Heart right ventricle (tissue), 16 donors: ENCODE measurements at places on chromosomes 11 and 22. TPM values are rescaled to one million over a fixed set of nuclear protein-coding genes. Genes with fewer than 3 reads are reported as not detected.

GRCh38 chr22:24225951-24226350 is 18.9 kb downstream of the GGT5 start:
- no peak for DNase-seq

GRCh38 chr22:49613511-49614270 is 214.0 kb downstream of the BRD1 start:
- DNase-seq: no peak

GRCh38 chr11:118232659-118233058 is 7.8 kb upstream of the JAML start:
- no peak for DNase-seq

- no peak for DNase-seq
Observed at GRCh38 chr11:100185588-100185987, 501.5 kb upstream of the ARHGAP42 start.

The FOXRED1 gene
- 33.5 TPM for polyA plus RNA-seq

DNA sequence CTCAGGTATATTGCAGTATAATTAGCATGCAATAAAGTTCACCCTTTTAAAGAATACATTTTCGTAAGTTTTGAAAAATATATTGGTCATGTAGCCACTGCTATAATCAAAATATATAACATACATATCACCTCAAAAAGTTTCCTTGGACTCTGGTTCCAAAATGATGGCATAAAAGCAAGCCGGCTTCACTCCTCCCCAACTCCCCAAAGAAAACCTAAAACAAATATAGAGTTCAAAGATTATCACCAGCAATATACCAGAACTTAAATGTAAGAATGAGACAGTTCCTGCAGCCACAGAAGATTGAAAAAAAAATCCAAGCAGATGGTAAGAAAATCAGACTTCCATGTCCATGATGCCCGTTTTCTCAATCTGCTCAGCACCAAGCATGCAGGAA is 104.3 kb downstream of the APIP start:
- DNase-seq: no peak

DNA sequence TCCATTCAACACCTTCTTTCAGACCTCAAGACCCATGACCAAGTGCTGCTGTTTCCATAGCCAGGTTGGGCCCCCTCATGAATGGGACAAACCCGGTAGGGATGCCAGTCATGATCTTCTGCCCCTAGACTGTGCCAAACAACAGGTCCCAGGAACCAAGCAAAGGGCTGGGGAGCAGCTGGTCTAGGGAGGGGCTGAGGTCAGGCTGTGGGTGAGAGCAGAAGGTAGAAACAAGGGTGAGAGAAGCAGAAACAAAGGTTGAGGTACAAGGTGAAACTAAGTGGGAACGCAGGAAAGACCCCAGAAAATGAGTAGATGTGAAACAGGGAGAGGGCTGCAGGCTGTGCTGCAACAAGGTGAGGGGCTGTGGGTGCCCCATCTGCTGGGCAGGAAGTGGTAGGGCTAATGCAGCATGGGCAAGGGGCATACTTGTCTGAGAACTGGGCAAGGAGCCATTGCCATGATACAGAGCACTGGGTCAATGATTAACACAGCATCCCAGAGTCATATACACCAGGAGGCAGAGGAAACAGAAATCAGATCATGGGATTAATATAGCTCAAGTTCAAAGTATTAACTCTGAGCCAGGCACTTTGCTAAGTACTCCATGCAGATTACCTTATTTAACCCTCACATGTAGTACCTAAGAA is 45.9 kb downstream of the SLC1A2 start:
- no peak for DNase-seq

DNA sequence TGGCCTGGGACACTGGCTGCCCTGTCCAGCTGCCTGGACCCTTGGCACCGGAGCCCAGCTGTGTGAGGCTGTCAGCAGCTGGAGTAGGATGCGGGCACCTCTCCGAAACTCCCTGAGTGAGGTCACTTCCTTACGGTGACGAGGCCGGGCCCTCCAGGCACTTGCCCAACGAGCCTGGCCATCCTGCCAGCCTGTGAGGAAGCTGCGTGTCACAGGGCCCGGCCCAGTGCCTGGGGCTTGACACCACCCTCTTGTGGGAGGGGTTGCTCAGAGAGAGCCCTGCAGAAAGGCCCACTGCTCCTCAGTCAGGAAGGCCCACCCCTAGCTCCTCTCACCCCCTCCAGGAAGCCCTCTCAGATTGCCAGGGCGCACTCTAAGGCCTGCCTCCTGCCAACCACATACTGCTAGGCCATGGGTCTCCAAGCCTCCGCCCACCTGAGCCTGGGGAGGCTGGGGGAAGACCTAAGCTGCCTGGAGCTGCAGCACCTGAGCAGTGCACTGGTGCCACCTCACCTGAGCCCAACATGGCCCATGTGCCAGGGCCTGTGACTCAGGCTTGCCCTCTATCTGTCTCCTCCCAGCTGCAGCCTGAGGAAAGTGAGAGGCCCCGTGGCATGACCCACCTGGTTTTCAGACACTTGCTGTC is 4.3 kb upstream of the PHLDA2 start:
- DNase-seq: peak; percentile 68

DNA sequence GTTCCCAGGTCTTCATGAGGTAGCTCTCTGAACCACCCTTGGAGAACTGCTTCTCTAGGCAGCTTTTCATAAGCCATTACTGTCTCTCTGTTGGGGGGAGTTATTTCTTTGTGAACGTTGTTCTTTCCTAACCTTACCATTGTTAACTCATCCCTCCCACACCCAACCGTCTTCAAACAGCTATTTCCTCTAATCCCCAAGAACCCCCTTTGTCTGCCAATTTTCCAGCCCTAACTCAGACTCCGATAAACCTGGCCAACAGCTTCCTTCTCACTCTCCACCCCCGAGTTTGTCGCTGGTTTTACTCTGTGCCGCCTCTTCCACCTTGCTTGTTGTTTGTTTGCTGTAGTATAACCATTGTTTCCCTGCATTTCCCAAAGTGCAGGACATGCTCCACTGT is 131.5 kb downstream of the CCDC34 start:
- DNase-seq: no peak

DNA sequence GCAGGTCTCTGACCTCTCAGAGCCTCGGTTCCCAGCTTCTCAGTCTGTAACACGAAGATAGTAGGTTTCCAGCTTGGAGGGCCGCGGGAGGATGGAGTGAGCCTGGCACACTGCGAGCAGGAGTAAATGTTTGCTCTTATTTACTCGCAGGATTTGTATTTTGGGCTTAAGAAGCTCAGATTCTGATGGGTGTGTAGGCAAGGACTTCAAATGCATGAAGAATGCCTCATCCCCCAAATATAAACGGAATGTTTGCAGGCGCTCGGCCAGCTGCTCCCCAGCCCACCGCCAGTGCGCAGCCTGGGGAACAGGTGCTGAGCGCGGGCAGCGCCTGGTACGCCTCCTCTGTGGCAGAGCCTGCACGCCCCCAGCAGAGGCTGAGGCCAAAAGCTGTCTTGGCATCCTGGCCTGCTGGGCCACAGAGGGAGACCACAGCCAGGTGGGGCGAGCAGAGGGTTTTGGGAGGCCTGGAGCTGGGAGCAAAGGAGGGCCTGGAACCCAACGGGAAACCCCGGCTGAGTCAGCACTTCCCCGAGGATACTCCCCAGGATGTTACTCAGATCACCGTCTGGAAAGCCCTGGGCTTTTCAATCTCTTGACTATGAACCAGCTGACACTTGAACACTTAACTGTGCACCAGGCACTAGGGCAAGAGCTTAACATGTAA is 9.4 kb downstream of the EHD1 start:
- peak; percentile 61 for DNase-seq

The CASP4 gene
- polyA plus RNA-seq: 19.3 TPM

GRCh38 chr11:11558396-11558795 is 63.4 kb downstream of the GALNT18 start:
- DNase-seq: peak; percentile 56

The AIP gene
- polyA plus RNA-seq: 104 TPM

The TREH gene
- 0.83 TPM for polyA plus RNA-seq

- DNase-seq: no peak
Observed at GRCh38 chr11:2912498-2912897, 16.7 kb downstream of the PHLDA2 start.

GRCh38 chr11:7677071-7677470 is 3.8 kb upstream of the CYB5R2 start:
- DNase-seq: no peak

DNA sequence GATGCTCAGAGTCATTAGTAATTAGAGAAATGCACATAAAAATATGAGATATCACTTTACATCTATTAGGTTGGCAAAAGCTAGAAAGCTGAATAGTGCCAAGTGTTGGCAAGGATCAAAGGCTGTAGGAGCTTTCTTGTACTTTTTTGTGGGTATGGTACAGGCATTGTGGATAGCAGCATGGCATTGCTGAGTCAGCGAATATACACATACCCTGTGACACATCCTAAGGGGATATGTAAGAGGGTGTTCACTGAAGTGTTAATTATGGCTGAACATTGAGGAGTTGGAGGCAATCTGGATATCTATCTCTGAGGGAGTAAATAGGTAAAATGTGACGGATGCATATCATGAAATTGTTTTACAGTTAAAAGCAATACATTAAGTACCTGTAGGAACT is 27.0 kb upstream of the IL18BP start:
- no peak for DNase-seq

DNA sequence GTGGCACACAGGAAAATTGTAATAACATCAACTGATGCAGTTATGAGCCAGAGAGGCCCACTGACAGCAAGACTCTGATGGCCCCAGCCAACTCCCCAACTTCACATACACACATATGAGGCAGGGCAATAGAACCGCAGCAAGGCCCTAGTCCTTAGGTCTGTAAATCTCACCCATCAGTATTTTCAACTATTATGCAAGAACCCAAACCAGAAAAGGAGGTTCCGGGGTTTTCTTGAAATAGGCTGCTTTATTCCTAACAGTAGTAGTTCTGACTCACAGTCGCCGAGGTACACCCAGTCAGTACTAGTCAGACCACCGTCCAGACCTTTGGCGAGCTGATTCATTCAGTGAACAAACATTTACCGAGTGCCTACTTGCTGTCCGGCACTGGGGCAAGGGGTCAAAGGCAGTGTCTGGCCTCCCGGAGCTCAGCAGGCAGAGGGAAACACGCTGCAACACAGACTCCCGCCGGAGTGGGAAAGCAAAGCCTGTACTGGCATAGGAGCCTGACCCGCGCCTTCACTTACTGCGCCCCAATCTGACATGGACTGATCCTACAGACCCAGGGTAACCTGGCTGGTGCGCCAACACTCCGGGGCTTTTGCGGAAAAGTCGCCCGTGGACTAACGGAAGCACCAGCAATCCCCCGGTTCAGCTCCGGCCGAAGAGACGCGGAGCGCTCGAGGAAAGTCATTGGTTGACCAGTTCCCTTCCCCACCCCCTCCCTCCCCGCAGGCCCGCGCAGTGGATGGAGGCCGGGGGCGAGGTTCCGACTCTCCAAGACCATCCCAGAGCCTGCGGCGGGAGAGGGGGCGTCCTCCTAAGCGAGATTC is 1.3 kb downstream of the PLEKHA7 start:
- peak; percentile 50 for DNase-seq

The OR6X1 gene
- polyA plus RNA-seq: not detected

DNA sequence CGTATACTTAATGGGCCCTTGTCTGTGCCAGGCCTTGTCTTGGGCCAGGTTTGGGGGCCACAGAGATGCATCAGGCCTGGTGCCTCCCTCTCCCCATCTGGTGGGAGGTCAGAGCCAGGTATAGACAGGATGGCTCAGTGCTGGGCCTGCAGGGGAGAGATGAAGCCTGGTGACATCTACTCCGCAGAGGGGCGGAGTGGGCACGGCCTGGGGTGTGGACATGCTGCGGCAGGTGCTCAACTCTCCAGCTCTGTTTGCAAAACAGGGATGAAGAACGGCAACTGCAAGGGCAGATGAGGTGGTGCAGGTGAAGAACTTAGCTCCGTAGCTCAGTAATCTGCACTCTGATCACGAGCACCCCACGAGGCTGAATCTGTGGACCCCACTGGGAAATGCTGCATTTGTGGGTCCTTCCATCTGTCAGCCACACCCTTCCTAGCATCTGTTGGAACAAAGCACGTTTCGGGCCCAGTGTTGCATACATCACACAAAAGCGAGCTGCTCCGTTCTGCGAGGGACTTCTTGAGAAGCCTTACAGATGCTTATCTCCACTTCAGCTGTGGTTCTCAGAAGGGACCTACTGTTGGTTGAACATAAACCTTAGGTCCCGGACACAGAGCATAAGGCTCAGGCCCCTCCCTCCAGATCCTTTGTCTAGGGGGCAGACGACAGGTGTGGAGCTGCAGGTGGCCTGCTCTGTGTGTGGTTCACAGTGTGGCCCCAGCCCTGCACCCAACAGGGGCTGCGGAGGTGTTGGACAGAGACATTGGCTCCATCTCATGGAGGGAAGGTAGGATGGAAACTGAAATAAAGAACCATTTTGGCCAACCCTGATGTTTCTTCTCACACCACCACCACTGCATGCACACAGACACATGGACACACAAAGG is 78.3 kb downstream of the LRRC32 start:
- DNase-seq: no peak

- DNase-seq: peak; percentile 69
Observed at GRCh38 chr22:32951807-32952153, 106.4 kb downstream of the SYN3 start.

The RIBC2 gene
- polyA plus RNA-seq: not detected

DNA sequence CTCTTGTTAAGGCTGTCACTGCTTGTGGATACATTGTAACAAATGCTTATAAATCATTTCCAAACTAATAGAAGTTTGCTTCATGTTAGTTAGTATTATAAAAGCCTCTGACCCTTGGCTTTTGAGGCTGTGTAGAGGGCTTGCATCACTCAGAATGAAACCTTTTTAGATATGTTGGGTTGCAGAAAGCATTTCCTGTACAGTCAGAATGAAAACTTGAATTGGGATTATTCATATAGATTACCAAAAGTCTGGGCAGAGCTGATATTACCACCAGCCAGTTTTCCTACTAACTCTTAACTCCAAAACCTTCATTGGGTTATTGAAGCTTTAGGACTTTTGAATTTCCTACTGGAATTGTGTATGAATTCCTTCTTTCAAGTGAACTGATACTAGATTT is 12.0 kb downstream of the KMT2A start:
- no peak for DNase-seq

The CDC45 gene
- 0.15 TPM for polyA plus RNA-seq

The STK33 gene
- 30.1 TPM for polyA plus RNA-seq

DNA sequence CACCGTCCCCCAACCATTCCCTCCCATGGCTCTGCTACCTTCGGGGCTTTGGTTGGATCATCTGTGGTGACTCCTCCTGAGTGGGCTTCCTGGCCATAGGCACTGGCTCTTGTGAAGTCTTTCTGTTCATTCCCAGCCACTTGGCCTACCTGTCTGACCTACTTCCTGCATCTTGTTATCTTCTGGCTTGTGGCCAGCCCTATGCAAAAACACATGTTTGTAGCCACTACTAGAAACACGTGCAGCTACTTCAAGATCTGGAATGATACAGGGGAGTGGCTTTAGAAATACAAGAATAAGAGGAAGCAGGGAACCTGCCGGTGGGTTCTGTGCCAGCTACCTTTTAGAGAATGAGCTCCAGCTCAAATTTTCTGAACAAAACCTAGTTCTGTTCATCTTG is 20.9 kb downstream of the RCOR2 start:
- DNase-seq: no peak
